ENCODE measurements at places on chromosomes 12 and 14.

DNA sequence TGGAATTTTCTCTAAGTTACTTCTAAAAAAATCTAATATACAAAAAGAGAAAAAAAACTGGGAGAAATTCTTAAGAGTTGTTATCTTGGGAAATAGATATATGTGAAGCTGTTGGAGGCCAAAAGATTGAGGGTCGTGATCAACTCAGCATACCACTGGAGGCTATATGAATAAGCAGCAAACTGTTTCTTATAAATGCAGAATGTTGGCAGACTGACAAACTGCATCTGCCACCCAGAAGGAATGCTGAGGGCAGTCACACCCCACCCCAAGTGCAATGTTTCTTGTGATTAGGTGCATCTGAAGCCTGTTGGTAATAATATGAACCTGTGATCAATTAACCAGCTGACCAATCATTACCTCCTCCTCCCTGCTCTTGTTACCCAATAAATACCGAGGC, 818.6 kb upstream of the MGAT4C start:
- peak; percentile 4 for DNase-seq

- peak; percentile 78 for DNase-seq
These were observed 269.7 kb downstream of the TTC6 start for GRCh38 chr14:37864861-37865718.

DNA sequence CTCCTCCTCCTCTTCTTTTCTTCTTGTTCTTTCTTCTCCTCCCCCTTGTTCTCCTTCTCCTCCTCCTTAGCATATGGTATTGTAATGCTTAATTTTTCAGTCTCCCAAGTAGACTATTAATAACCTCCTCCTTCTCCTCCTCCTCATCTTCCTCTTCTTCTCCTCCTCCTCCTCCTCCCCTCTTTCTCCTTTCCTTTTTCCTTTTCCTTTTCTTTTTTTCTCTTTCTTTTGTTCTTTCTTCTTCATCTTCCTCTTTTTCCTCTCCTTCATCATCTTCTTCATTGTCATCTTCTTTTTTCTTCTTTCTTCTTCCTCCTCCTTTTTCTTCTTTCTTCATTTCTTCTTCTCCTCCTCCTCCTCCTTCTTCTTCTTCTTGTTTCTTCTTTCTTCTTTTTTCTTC, 251.6 kb upstream of the ARHGAP5 start:
- no peak for DNase-seq

- DNase-seq, result no peak
These were observed 302.1 kb downstream of the RMST start for GRCh38 chr12:97764700-97765099.

GRCh38 chr12:123062681-123063486, 82.4 kb downstream of the ARL6IP4 start:
- DNase-seq, result peak; percentile 74

GRCh38 chr12:9906873-9907272, 25.3 kb downstream of the CLEC2A start:
- DNase-seq, result peak; percentile 2

GRCh38 chr12:124487066-124487833, 80.2 kb downstream of the NCOR2 start:
- DNase-seq, result no peak
